Forelimb muscle (tissue), 1 donor: ENCODE measurements at places on chromosomes 3 and 15. TPM values are rescaled to one million over a fixed set of nuclear protein-coding genes. Genes with fewer than 3 reads are reported as not detected.

GRCh38 chr15:71146580-71146982 lies 31.3 kb downstream of the THSD4 start:
- no peak for DNase-seq

DNA sequence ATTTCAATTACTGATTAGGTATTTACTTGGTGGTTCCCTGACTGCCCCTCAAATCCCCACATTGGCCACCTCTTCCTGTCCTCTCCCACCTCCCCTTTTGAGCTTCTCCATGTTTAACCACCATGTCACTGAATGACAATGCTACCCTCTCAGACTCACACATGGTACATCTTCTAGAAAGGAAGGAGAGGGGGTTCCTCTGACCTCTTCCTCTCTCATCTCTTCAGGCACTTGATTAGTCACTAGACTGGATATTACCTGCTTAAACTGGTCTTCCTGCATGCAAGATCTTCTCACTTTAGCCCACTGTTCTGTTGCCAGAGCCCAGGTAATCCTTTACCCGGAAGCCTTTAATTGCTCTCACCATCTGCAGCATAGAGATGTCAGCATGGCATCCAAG lies 64.9 kb downstream of the DIPK2A start:
- no peak for DNase-seq

DNA sequence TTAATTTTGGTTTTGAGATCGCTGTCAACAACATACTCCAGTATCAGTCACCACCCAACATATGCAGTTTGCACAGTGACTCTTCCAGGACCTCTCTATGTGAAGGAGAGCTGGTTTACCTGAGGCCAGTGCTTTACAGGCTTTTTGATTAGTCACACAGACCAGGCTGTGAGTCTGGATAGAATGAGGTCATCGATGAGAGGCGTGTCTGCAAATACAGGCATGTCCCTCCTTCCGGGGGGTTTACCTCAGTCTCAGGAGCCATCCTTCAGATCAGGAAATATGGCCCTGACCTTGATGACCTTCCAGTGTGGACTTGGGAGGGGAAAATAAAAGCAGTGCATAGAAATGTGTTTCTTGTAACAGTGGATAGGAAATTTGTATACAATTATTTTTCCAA lies 46.9 kb downstream of the KBTBD12 start:
- no peak for DNase-seq

DNA sequence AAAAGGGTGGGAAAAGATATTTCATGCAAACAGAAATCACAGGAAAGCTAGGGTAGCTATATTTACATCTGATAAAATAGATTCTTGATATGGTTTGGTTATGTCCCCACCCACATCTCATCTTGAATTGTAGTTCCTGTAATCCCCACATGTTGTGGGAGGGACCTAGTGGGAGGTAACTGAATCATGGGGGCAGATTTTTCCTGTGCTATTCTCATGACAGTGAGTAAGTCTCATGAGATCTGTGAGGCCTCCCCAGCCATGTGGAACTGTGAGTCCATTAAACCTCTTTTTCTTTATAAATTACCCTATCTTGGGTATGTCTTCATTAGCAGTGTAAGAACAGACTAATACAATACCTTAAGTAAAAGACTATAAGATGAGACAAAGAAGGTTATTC lies 558.1 kb downstream of the RSL24D1 start:
- no peak for DNase-seq

DNA sequence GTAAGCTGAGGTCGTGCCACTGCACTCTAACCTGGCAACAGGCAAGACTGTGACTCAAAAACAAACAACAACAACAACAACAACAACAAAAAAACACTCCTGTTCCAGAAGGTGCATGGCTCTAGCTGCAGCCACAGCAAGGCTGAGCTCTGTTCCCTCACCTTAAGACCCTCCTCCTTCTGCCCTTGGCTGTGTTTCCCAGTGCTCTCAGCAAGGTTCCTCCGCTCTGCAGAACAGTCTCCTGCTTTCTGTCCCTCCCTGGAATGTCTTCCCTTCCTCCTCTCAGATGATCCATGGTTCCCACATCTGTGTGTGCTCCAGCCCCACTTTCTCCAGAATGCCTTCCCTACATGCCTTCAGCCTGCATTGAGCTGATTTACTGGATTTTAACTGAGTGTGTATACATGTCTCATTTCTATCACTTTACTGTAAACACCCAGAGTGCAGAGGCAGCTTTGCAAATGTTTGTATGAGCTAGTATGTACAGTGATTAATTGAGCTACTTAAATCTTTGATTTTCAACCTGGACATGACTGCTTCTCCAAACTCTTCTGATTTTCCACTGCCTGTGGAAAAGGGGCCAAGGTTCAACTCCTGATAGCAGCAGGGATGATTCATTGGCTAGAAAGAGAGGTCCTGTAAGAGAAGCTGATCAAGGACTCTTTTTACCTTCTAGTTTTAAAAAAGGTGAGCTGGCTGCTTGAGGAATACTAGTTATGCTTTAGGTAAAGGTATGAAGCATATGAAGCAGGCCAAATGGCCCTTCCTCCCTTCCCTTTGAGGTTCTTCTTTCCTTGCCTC lies 14.7 kb downstream of the ANKUB1 start:
- DNase-seq: no peak

GRCh38 chr3:47762233-47762632 lies 19.5 kb downstream of the SMARCC1 start:
- DNase-seq: no peak

DNA sequence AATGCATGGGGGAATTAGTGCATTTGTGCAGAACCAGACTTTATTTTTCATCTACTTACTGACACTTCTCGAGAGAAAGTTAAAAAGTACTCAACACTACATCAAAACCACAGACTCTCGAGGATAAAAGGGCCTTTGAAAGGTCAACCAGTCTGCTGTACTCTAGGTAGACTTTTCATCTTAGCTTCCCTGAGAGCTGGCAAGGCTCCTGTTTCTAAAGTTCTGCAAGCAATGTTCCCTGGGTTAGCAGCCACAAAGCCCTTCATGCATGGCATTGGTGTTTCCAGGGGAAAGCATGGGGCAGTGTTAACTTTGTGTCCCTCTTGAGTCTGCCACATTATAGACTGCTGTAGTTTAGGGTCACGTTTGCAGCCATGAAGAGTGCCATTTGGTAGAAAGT lies 106.4 kb upstream of the PFN2 start:
- DNase-seq: no peak

- no peak for DNase-seq
Measured at GRCh38 chr3:170772175-170772574, 97.8 kb downstream of the RPL22L1 start.

- no peak for DNase-seq
Measured at GRCh38 chr3:180390313-180390712, 211.7 kb upstream of the TTC14 start.

DNA sequence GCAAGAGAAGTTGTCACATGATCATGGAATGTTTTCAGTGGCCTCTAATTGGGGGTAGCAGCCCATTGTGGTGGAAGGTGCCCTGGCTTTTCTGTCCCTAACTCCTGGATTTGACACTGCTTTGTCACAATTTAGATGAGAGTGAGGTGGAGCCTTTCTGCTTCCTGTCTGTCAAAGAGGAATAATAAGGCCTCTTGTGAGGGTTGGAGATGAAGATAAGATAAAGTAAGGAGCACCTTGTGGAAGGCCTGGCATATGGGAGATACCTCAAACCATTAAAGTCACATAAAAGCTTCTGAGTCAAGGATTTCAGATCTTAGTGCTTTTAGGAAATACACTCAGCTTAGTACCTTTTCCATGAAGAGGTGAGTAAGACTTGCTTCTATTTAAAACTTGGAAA lies 172.6 kb upstream of the FAM3D start:
- no peak for DNase-seq

- DNase-seq: no peak
Measured at GRCh38 chr15:98954411-98954810, 53.2 kb downstream of the PGPEP1L start.

DNA sequence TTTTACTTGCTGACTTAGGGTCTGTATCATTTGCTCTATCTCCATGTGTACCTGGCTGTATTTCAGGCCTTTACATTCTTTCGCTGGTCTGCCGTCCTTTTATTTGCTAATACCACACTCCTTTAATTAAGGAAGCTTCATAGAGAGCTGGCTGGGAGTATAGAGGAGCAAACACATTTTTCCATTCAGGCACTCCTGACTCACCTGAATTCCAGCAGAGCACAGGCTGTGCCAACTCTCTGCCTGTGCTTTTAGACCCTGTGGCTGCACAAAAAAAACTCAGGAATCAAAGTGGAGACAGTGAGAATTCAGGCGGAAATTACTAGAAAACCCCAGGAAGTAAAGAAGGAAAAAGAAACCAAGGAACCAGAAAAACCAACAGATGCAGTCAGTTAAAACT lies 29.0 kb upstream of the ATP10A start:
- no peak for DNase-seq

- no peak for DNase-seq
Measured at GRCh38 chr15:101255615-101256241, 3.9 kb upstream of the CHSY1 start.

- no peak for DNase-seq
Measured at GRCh38 chr3:149628957-149629670, 28.7 kb downstream of the WWTR1 start.

DNA sequence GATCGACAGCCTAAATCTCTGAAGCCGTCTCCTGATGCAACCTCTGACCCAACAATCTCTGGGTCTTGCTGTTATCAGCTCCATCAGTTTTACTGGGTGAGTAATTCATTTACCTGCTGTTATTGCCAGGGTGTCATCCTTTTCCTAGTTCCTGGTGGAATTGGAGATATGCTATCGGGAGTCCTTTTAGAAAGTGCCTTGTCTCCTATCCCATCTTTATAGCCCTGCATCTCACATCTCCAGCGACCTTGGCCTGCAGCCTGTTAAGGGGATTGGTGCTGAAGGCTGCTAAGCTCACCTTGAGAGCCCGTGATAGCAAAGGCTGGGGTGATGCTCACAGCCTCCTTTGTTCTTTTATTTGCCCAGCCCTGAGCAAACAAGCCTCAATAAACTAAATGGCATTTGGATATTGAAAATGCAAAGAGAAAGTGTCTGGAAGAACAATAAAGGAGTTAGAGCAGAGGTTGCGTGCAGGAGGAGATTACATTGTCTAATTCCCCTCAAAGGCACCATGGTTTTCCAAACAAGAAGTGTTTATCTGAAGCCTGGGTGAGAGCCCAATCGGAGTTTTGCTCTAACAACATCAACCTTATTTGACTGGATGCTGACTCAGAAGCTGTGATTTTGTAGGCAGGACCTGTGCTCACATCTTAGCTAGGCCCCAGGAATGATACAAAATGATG lies 101.8 kb downstream of the RPLP1 start:
- DNase-seq: no peak

GRCh38 chr3:178075344-178075743 lies 460.9 kb upstream of the KCNMB2 start:
- no peak for DNase-seq

DNA sequence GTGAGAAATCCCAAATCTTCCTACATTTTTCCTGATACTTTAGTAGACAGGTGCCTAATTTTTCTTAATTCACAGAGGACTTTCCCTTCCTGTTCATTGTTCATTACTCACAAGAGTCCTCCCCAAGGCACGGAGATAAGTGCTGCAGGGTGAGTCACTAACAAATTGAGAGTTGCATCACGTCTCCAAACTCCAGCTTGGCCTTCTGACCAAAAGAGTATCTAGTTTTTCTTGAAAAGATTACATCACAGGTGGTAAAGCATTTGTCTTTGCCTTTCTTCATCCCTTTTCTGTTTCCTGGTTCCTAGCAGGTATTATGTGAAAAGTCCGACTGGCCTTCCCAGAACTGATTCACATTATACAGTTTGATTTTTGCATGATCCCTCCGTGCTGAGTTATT lies 24.9 kb upstream of the RASGRP1 start:
- DNase-seq: no peak

DNA sequence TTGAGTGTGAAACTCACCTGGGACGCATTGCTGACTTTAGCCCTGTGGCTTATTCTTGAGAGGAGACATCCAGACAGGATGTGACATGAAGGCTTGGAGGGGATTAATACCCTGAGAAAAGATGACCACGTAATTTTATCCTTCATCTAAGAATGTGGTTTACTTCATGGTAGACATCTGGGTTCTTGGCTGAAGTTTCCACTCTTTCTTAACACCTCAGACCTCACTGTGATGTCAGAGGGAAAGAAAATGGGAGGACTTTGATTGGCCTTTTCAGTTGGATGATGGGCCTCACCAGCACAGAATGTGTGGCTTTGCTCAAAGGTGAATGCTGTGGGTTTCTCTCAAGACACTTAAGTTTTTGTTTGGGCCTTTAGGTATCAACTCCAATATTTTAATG lies 16.5 kb downstream of the GORASP1 start:
- DNase-seq: no peak

- no peak for DNase-seq
Measured at GRCh38 chr15:73141216-73141900, 89.1 kb downstream of the NEO1 start.

- no peak for DNase-seq
Measured at GRCh38 chr15:81945014-81945615, 100.7 kb downstream of the MEX3B start.

DNA sequence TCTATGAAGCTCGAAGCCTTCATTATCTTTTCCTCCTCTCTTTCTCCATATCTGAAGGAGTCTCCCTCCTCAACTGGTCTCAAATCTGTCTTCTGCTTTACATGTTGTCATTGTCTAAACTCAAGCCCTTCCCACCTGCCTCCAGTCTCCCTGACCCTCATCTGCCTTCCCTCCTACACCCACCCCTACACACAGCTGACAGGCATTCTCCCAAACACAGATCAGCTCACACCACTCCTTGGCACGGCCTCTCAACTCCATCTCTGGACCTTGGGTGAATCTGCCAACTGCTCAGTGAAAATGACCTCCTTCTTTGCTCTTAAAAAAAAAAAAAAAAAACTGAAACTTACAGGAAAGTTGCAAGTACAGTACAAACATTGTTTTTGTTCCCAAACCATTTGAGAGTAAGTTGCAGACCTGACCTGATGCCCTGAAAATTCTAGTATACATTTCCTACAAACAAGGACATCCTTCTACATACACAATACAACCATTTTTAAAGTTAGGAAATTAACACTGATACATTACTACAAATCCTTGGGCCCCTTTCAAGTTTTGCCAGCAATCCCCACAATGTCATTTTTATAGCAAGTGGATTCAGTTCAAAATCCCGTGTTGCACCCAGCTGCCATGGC lies 49.4 kb upstream of the UBE2E1 start:
- no peak for DNase-seq

DNA sequence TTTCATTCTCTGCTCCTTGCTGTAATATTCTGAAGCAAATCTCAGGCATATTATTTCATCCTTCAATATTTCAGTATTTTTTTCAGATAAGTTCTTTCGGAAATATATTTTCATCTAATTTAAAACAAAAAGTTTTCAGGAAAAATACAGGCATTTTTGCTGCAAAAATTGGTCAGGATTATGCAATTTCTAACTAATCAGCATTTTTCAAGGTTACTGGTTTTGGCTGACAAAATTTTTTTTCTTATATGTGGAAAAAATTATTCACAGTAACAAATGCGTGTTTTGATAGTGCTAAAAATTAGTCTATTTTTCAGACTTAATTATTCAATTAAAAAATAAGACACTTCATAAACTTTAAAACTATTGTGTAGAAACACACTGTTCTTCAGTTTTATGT lies 31.4 kb downstream of the FNDC3B start:
- DNase-seq: no peak

- no peak for DNase-seq
Measured at GRCh38 chr3:52289747-52290595, 2.3 kb downstream of the GLYCTK start.

The AGTR1 gene
- 26.2 TPM for polyA plus RNA-seq

The CFAP92 gene
- polyA plus RNA-seq: 1.1 TPM

The P2RY13 gene
- 1.1 TPM for polyA plus RNA-seq

The ZNF660 gene
- 4.1 TPM for polyA plus RNA-seq

The NPTN gene
- polyA plus RNA-seq: 73.7 TPM

The STAB1 gene
- 37.3 TPM for polyA plus RNA-seq

The DNASE1L3 gene
- 0.86 TPM for polyA plus RNA-seq

The PRR20G gene
- polyA plus RNA-seq: not detected

The LAMB2 gene
- polyA plus RNA-seq: 317 TPM

The PLSCR2 gene
- not detected for polyA plus RNA-seq
